ENCODE measurements at places on chromosomes 4 and X.

GRCh38 chrX:48956728-48957414 lies 536 bp downstream of the OTUD5 start:
- peak; percentile 69 for DNase-seq

- no peak for DNase-seq
Measured at GRCh38 chr4:65139998-65140397, 530.3 kb downstream of the EPHA5 start.

GRCh38 chrX:23699636-23700194 lies 32.4 kb downstream of the PRDX4 start:
- DNase-seq, result no peak

DNA sequence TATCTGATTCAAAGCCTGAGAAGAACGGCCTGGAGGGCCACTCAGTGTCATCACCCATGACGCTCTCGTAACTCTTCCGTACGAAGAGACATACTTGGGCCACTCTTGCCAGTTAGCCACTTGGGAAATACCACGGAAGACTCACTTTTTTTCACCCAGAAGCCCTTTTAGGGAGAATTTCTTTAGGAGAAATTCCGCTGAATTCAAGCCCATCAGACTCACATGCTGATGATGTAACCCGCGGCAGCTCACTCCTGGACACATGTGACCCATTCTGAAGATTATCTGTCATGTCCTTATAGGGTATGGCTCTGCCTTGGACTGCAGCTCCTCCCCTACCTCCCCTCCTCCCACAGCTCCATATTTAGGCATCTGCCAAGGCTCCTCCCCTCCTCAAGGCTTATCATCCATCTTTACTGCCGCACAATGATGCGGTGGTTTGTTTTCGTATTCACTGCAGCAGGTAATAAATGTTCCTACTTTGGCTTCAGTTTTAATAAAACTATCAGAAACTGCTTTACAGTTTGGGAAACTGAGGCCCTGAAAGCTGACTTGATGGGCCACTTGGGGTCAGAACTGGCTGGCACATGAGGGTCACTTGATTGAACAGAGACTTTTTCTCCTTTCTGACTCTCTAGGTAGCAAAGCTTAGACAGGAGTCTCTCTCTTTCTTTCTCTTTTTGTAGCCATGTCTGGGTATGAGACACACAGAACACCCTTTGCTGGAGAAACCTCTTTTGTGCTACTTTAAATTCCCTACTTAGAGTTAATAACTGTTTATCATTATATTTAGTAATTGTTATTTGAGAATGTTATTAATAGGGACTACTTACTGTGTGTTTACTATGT lies 42.1 kb downstream of the RHOH start:
- DNase-seq, result peak; percentile 81

GRCh38 chr4:123338715-123339114 lies 57.9 kb upstream of the SPRY1 start:
- DNase-seq, result no peak

DNA sequence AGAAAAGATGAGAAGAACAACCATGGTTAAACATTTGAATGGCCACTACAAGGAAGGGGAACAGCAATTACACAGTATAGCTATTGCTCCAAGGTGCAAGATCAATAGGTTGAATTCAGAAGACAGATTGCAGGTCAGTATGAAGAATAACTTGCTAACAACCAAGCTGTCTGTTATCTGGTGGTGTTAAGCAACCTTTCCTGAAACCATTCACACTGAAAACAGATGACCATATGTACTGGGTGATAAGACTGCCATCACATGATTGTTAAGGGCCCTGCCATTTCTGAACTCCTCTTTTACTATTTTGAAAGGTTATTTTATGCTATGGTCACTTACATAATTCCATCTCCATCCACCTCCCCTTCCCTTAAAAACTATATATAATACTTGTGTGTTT lies 6.8 kb downstream of the GABRA3 start:
- DNase-seq, result no peak

DNA sequence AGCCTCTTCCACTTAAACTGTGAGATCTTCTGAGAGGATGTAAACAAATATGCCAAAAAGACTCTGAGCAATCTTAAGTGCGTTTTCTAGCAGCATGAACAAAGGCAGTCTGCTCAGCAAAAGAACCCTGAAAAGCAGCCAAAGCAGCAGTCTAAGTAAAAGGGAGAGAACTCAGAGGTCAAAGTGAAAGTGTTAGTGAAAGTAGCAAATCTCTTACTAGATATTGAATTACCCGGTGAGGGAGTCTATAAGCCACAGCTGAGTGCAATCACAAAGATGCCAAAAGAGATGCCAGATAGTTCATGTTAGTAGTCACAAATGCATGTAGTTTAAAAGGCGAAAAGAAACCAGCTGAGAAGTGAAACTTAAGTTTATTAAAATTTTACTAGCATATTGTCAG lies 7.9 kb upstream of the GNRHR start:
- DNase-seq, result no peak

- no peak for DNase-seq
Measured at GRCh38 chrX:21747558-21747957, 10.4 kb downstream of the SMPX start.

DNA sequence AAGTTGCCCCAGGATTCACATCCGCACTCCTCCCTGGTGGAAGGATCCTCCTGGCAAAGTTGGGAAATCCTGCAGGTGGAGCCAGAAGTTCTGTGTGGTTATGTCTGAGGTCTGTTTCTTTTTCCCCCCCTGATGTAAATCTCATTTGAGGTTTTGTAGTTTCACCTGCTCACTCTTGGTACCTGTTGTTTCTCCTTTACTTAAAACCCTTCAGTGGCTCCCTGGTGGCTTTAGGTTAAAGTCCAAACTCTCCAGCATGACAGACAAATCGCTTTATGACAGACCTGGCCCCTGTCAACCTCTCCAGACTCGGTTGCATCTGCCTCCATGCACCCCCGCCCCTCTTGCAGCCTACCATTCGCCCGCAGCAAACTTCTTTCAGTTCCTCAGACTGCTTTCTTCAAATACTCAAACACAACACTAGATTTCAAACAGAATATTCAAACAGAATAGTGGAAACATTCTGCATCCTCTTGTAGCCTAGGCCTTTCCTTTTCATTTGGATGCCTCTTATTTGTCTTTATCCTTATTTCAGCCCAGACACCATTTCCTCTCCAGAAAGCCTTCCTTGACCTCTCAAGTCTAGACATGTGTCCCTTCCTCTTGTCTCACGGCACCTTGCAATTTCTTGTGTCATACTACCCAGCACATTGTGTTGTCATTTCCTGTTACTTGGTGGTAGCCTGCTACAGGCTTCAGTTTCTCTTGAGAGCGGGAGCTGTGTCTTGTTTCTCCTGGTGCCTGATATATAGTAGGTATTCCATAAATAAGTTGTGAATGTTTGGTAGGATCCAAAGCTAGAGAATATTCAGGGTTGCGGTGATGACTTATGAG lies 24.8 kb downstream of the IL13RA1 start:
- no peak for DNase-seq

- no peak for DNase-seq
Measured at GRCh38 chr4:103098341-103098740, 1.3 kb downstream of the BDH2 start.

DNA sequence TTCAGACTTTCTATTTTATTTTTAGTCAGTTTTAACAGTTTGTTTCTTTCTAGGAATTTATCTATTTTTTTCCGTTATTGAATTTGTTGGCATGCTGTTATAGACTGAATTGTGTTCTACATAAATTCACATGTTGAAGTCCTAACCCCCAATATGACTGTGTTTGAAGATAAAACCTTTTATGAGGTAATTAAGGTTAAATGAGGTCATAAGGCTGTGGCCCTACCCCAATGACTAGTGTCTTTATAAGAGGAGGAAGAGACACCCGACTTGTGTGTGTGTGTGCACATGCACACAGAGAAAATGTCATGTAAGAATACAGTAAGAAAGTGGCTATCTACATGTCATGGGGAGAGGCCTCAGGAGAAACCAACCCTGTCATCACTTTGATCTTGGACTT lies 146.3 kb downstream of the BRWD3 start:
- no peak for DNase-seq

- DNase-seq, result no peak
Measured at GRCh38 chr4:28391877-28392276, 1531.2 kb downstream of the STIM2 start.

GRCh38 chr4:56859841-56860240 lies 38.3 kb upstream of the SPINK2 start:
- no peak for DNase-seq

DNA sequence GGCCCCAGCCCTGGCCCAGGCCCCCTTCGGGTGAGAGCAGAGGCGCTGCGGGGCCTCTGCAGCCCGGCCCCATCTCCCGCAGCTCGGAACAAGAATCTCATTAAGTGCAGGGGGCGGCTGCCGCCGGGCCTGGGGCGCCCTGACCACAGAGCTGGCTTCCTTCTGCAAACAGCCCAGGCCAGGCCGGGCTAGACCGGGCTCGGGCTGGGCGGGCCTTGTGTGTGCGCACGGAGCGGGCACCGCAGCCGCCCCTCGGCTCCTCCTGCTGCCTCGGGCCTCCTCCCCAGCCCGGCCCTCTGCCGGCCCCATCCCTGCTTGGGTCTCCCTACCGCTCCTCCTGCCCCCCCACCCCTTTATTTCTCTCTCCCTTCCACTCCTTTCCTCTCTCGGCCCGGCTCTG lies 83.3 kb downstream of the EFNB1 start:
- no peak for DNase-seq
